H9 (cell line): ENCODE measurements at places on chromosomes 2 and 18.

DNA sequence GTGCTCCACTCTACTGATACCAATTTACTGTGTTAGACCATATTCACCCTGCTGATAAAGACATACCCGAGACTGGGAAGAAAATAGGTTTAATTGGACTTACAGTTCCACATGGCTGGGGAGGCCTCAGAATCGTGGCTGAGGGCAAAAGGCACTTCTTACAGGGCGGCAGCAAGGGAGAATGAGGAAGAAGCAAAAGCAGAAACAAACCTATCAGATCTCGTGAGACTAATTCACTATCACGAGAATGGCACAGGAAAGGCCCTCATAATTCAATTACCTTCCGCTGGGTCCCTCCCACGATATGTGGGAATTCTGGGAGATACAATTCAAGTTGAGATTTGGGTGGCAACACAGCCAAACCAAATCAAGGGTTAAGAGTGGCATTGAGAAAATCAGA is 65.2 kb downstream of the LDLRAD4 start:
- no peak for DNase-seq

GRCh38 chr18:58998401-58999203 is 133.9 kb downstream of the ZNF532 start:
- no peak for DNase-seq

- no peak for DNase-seq
Measured at GRCh38 chr2:132978840-132979239, 308.8 kb upstream of the LYPD1 start.

DNA sequence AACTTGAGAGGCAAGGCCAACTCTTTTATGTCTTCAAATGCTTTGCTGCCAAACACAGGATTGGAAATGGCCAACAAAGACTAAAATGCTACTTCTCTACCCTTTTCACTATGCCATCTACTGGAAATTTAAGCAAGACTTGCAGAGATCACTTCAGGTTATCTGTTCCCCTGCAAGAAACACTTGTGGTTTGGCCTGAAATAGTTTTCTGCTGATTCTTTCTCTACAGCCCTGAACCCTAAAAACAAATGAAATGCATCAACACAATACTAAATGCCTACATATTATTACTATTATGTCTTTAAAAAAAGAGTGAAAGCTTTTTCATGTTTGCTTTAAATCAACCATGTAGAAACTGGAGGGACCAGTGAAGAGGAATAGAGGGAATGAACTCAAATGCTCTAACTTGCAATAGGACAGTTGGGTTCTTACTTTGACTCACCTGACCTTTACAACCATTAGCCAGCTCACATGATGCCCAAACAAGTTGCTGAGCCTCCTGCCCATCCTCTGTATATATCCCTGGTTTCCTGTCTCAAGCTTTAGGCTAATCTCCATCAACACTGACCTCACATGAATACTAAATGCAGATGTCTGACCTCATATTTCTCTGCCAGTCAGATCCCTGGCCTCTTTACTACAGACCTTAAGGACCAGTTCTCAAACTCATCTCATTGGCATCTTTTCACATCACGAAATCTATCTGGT is 17.5 kb upstream of the ADAM17 start:
- DNase-seq = no peak

DNA sequence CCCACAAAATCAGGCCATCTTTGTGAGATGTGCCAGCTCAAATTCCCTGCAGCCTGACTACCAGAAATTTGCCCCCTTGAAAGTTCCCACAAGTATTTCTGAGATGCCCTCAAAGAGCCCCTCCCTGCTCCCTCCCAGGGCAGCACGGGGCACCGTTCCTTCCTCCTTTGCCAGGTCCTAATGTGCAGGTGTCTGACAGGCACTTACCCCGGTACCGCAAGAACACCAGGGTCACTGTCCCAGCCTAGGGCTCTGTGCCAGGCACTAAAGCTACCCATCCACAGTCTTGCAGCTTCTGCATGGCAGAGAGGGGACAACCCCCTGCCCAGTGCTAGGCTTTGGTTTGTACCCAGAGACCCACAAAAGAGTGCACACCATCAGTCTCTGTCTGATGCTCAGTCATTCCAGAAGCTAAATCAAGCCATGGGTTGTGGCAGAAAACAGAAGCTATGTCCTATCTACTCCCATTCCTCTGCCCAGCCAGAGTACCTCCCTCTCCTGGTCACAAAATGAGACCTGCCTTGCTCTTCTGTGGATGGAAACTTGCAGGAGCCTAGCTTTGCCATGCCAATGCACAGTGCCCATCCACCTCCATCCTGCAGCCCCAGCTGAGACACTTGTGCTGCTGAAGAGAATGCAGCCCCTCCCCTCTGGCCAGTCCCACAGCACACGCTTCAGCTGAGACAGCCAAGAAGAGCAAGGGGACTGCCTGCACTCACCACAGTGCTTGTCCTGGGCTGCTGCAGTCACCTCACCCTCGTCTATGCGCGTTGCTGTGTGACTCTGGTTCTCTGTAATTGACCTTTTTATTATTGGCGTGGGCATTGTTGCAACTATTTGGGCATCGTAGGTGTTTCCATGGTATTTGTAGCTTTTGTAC is 48.7 kb downstream of the INPP5D start:
- no peak for DNase-seq

- DNase-seq = no peak
Measured at GRCh38 chr2:11839916-11840315, 93.5 kb downstream of the LPIN1 start.

DNA sequence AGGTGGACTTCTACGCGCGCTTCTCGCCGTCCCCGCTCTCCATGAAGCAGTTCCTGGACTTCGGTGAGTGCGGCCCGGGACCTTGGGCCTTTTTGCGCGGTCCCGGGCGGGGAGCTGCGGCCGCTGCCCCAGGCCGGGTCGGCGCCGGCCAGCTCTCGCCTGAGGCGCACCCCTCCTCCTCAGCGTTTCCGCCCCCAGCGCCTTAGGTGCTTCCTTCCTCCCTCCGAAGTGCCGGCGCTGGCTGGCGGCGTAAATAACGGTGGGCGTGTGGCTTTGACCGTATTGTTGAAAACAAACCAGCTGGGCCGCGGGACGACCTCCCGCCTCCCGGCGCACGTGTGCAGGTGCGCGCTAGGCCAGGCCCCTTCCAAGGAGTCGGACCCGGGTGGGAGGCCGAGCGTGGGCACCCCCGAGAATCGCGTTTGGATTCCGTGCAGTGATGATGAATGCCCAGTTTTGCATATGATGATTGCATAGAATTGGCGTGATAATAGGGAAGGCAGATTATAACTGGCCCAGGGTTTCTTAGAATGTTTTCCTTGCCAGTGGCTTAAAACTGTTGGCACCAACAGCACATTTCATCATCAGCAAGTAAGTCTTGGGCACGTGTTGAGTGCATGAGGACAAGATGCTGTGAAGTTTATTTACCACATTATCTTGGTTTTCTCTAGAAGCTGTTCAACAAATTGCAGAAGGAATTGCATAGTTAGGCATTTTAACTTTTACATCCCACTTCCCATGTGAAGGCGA is 569 bp downstream of the PDK1 start:
- peak; percentile 88 for DNase-seq

DNA sequence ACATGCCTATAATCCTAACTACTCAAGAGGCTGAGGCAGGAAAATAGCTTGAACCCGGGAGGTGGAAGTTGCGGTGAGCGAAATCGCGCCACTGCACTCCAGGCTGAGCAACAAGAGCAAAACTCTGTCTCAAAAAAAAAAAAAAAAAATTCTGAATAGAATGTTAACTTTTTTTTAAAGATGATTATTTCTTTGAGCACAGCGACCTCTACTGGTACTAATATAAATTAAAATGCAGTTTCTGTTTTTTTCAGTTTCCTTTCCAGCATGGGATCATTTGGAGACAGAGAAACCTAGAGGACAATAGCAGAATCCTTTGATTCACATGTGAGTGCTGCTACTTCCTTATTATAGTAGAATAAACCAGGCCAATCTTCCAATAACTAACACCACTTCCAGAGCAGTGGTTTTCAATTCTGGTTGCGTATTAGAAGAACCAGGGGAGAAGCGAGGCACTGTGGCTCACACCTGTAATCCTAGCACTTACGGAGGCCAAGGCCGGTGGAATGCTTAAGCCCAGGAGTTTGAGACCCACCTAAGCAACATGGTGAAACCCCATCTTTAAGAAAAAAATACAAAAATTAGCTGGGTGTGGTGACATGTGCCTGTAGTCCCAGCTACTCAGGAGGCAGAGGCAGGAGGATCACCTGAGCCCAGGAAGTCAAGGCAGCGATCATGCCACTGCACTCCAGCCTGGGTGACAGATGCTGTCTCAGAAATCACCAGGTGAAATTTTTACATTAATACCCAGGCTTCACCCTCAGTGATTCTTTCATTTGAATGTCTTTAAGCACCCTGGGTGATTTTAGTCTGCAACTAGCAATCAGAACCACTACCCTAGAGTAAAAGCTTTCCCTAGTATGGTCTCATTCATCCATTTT is 10.1 kb downstream of the SRSF7 start:
- DNase-seq = no peak

- DNase-seq = no peak
Measured at GRCh38 chr2:237935740-237936452, 30.9 kb upstream of the UBE2F start.

GRCh38 chr2:88811233-88811632 is 119.8 kb downstream of the RPIA start:
- no peak for DNase-seq

- DNase-seq = peak; percentile 46
Measured at GRCh38 chr2:15189216-15189615, 371.9 kb downstream of the NBAS start.

GRCh38 chr18:77002496-77002895 is 130.1 kb downstream of the MBP start:
- no peak for DNase-seq

DNA sequence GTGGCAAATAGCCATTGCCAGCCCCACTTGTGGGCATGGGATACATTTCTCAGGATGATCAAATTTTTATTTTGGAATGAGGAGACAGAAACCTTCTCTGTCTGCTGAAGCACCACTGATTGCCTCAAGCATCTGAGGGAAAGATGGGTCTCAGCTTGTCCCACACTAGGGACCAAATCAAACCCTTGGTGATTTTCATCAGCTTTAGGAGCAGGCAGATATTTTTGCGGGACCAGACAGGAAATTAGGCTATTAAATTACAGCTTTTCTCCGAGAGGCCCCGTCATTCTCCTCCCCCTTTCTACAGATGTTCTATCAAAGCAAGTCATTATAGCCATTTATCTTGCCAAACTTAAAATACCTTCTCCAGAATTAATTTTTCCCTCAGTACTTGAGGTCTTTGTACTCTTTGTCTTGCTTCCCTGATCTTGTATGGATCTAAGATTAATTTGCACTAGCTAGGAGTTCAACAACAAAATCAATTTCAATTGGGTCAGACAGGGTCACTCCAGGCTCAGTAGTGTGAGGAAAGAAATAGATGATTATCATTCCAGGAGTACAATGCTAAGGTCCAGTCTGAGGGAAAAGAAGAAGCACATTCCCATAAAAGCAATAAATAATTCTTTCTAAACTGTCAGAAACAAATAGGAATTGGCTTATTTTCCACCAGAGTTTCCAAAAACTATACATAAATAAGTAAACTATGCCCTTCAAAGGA is 818.1 kb upstream of the SOX11 start:
- no peak for DNase-seq

DNA sequence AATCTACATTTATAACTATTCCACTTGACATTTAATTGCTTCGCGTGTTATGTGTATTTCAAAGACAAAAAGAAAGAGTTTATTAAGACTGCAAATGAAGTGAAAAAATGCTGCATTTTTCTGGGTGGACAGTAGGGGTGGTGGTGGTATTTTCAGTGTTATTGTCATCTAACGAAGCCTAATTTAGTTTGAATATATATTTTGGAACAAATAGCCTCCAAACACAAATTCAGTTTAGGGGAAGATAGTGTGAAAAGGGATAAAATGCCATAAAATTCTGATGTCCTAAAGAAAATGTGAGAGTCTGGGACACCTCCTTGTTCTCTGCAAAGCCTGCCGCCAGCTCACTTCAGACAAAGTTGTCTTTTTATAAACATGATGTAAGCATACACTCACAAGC is 425.1 kb downstream of the NRXN1 start:
- DNase-seq = no peak

DNA sequence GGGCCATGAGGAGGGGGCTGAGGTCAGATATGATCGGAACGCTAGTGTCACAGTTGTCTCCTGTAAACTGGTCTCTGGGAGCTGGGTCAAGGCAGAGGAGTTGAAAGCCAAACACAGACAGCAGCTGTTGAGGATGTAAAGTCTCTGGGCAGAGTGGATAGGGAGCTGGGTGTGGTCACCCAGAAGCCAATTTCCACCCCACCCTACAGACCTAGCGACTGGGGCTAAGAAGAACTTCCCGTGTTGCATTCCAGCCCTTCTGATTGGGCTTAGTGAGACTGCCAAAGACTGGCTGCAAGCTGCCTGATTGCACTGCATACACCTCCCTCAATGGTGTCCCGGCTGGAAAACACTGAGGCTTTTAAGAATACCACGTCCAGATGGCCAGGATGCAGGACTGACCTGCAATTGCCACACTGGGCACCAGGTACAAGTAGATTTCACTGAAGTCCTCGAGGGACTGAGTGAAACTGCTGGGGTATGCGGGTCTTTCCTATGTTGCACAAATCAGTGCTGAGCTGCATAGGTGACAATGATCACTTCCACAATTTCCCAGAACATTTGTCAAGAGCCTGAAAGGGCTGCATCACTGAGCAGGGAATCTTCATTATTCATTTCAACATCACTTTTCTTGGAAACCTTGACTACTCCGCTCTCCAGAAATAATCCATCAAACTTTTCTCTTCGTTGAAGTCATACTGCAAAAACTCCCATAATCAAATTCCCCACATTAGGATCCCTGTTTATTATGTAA is 43.1 kb upstream of the EML4 start:
- DNase-seq = peak; percentile 43

DNA sequence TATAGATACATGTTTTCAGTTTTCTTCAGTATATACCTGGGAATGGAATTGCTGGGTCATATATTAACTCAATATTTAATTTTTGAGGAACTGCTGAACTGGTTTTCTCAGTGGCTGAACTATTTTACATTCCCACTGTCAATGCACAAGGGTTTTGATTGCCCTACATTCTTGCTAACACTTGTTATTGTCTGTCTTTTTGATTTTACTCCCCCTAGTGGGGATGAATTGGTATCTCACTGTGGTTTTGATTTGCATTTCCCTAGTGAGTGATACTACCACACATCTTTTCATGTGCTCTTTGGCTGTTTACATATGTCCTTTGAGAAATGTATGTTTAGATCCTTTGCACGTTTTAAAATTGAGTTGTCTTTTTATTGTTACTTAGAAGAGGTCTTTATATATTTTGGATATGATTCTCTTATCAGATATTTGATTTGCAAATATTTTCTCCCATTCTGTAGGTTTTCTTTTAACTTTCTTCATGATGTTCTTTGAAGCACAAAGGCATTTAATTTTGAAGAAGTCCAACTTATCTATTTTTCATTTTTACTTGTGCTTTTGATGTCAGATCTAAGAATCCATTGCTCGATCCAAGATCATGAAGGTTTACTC is 36.2 kb downstream of the ASB1 start:
- no peak for DNase-seq

GRCh38 chr2:74619651-74620297 is 28.4 kb downstream of the M1AP start:
- DNase-seq = no peak

GRCh38 chr2:138475277-138475776 is 26.2 kb upstream of the SPOPL start:
- no peak for DNase-seq
